Camera-type eye (tissue), 1 donor: ENCODE measurements at places on chromosomes 6 and 20. TPM values are rescaled to one million over a fixed set of nuclear protein-coding genes. Genes with fewer than 3 reads are reported as not detected.

The ACTL10 gene
- 0.49 TPM for total RNA-seq

The C6orf15 gene
- not detected for total RNA-seq

The F13A1 gene
- 45.1 TPM for total RNA-seq

The SLPI gene
- 61.1 TPM for total RNA-seq

The RIPPLY2 gene
- 2.7 TPM for total RNA-seq

The NKAPL gene
- 2.4 TPM for total RNA-seq

The OR2J3 gene
- not detected for total RNA-seq

The PNPLA1 gene
- total RNA-seq: 0.16 TPM

The MRPS26 gene
- 36.7 TPM for total RNA-seq

The RBBP8NL gene
- total RNA-seq: 0.27 TPM

The GNAS-AS1 gene
- 1.8 TPM for total RNA-seq

The CCDC170 gene
- 3.5 TPM for total RNA-seq

The SLC17A9 gene
- 4.6 TPM for total RNA-seq

The CRIP3 gene
- total RNA-seq: not detected
